Upper lobe of right lung (tissue), 1 donor: ENCODE measurements at places on chromosomes 12 and 14. TPM values are rescaled to one million over a fixed set of nuclear protein-coding genes. Genes with fewer than 3 reads are reported as not detected.

The LRP1 gene
- total RNA-seq = 261 TPM

GRCh38 chr14:62143245-62143644 lies 381.0 kb downstream of the SNAPC1 start:
- no peak for DNase-seq
- no peaks in the 10 kb centered on the region for H3K27me3 ChIP-seq
- H3K36me3 ChIP-seq = no peaks in the 10 kb centered on the region
- no peak overlapping the region for H3K4me3 ChIP-seq

- no peaks in the 10 kb centered on the region for H3K4me1 ChIP-seq
- H3K27ac ChIP-seq = no peak overlapping the region
- H3K27me3 ChIP-seq = no peaks in the 10 kb centered on the region
- H3K4me3 ChIP-seq = no peak overlapping the region
- DNase-seq = no peak
These were observed 14.7 kb downstream of the SLC2A14 start for GRCh38 chr12:7857971-7858370.

DNA sequence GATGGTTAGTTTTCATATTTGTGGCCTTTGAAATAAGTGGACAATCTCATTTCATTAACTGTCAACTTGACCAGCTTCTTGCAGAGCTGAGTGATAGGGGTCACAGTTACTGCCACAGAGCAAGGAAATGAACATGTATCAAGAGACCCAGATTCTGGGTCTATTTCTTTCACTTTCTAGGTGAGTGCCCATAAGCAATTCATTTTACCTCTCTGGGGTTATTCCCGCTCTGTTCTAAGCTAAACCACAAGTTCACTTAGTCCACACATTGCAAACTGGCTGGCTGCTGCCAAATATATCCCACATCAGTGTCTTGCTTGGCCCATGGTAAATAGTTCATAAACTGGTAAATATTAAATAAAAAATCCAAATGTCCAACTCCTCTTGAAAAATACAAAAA lies 29.9 kb downstream of the GPHB5 start:
- no peaks in the 10 kb centered on the region for H3K36me3 ChIP-seq
- DNase-seq = no peak
- no peak overlapping the region for H3K27ac ChIP-seq
- H3K4me3 ChIP-seq = no peak overlapping the region
- H3K27me3 ChIP-seq = no peaks in the 10 kb centered on the region

GRCh38 chr14:68979021-68979721 lies at the start of gene ACTN1:
ACTN1 (minus strand) TSS chr14:68979302; CDS start chr14:68979056, 246 bp downstream.
- peak; percentile 97 for DNase-seq
- H3K4me1 ChIP-seq = peaks cover 25% of the 10 kb centered on the region
- H3K27ac ChIP-seq = peak within 1 kb of the TSS; percentile 93
